ENCODE measurements at places on chromosomes 7 and 10.

DNA sequence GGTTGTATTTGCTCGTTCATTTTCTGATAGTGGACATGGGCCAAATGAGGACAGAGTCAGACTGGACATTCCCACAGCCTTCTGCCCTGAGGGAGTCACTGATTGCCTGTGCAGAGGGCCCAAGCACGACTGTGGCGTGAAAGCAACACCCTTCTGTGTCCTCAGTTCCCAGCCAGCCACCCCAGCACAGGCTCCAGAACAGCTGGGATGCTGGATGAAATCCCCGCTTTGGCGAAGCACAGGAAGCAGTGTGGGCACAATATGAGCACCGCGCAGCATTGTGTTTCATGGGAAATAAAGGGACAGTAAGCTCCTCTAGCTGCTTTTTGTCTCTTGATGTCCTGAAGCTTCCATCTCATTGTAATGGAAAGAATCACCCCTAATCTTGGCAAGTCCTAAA lies 20.5 kb downstream of the TRIL start:
- DNase-seq: no peak

GRCh38 chr10:83253011-83253671 lies 886.2 kb upstream of the GHITM start:
- no peak for DNase-seq

DNA sequence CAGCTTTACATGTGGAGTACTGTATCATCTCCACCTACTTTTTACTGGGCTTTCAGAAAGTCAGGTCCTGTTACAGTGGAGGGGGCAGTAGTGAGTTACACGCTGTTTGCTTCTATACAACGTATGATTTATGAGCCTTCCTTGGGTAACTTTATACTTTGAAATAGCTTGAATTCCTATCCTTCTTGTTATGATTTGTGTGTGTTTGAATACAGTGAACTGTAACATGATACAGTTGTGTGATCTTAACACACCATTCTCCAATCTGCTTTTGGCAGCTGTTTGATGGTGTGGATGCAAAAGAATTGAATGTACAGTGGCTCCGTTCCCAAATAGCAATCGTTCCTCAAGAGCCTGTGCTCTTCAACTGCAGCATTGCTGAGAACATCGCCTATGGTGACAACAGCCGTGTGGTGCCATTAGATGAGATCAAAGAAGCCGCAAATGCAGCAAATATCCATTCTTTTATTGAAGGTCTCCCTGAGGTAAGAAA lies 41.7 kb downstream of the SP8 start:
- no peak for DNase-seq

GRCh38 chr7:26180792-26181198 lies 19.8 kb downstream of the HNRNPA2B1 start:
- DNase-seq: no peak

DNA sequence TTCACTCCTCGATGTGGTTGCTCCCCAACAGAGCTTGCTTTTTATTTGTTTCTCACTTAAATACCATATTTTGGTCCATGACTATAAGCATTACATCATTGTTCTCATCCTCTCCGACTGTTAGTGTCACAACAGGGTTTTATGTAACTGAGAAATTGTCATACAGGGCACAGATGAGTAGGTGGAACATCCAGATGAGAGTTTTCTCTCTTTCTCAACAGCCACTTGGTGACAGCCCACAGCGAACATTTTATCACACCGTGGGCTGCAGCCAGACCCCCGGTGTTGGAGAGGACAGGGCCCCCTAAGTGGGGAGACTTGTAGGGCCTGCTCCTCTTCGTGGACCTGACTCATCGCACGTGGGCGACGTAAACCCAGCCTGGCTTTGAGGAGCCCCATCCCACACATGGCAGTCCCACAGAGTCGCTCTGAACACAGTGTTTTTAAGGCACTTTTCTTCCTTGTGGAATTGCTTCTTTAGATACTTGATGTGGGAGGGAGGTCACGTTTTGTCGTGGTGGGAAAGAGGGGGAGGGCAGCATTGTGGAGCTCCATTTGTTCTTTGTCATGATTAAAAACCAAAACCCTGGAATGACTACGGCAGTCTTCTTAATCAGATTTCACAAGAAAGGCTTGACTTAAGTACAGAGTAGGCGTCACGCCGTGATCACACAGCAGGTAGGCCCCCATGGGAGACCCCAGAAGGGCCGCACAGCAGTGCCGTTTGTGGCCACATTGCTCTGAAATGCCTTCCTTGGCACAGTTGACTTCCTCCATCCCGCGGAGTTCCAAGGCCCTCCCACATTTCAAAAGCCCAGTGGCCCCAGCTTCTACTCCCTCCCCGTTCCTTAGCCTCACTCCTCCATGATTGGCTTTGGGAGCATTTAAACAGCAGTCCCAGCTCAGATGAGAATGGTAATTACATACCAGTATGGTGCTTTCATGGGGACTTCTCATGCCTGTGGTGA lies 220.6 kb downstream of the CCDC3 start:
- DNase-seq: no peak

DNA sequence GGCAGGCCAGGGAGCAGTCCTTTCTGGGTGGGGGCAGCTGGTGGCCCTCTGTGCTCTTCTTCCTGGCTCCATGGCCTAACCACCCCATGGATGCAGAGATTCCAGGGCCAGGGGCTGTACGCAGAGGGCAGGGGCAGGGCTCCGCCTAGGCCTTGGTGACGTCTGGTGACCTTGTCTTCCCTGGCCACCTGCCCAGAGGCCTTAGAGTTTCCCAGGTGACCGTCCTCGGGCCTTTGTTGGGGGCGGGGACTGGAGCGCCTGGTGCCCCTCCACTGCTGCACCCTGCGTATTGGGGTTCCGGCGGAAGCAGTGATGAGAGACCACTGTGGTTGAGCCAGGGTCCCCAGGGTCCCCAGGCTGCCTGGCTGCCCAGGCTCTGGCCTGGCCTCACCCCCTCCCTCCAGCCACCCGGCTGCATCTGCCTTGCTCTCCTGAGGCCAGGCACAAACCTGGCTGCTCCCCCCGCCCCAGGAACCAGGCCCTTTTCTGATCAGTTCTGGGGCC lies 10.3 kb downstream of the PWWP2B start:
- no peak for DNase-seq

- DNase-seq: no peak
These were observed 26.3 kb downstream of the SAMD8 start for GRCh38 chr10:75137533-75138438.

- DNase-seq: no peak
These were observed 50.3 kb upstream of the CHST15 start for GRCh38 chr10:124143721-124144120.

DNA sequence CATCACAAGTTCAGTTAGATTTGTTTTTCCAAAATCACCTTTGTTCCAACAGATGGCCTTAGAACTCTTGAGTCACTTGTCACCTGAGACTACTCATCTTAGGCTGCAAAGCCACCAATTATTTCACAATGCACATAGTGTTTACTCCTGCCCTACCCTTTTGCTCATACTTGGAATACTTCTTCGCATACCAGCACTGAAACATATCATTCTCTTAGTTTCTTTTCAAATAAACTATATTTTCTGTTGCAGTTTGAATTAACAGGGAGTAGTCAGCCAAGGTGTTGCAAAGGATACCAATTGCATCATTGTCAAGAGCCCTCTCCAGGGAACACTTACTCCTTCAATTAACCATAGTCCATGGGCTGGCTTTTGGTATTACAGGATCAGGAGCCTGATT lies 71.0 kb downstream of the CASD1 start:
- no peak for DNase-seq

DNA sequence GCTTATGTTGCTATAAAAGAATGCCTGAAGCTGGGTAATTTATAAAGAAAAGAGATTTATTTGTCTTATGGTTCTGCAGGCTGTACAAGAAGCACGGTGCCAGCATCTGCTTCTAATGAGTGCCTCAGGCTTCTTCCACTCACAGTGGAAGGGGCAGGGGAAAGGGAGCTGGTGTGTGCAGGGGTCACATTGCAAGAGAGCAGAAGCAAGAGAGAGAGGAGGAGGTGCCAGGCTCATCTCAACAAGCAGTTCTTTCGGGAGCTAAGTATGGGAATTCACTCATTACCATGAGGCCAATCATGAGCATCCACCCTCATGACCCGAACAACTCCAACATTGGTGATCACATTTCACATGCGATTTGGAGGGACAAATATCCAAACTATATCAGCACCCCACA lies 17.2 kb upstream of the SLK start:
- no peak for DNase-seq

DNA sequence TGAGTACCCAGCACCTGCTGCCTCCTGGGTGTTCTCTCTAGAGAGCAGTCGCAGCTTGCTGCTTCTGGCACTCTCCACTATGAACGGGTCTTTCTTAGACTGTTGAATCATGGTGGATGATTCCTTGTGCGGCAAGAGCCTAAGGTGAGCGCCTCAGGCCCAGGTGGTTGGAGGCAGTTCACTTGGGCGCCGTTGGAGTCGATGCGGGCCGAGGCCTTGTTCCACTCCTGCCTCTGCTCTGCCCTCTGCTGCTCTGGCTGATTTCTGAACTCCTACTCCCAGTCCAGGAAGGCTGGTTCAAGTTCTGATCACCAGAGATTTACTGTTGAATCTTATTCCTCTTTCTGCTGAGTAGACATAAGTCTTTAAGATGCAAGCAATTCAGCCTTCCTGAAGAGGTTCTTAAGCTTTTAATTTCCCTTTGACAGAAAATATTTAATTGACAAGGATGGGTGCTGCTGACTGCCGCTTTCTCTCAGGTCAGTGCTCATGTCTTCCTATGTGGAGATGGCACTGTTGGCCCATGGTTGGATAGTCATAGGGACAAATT lies 10.4 kb downstream of the YKT6 start:
- no peak for DNase-seq

GRCh38 chr7:2071133-2071832 lies 161.5 kb downstream of the MAD1L1 start:
- DNase-seq: no peak

- DNase-seq: no peak
These were observed 55.2 kb upstream of the RPA3 start for GRCh38 chr7:7773334-7774309.

DNA sequence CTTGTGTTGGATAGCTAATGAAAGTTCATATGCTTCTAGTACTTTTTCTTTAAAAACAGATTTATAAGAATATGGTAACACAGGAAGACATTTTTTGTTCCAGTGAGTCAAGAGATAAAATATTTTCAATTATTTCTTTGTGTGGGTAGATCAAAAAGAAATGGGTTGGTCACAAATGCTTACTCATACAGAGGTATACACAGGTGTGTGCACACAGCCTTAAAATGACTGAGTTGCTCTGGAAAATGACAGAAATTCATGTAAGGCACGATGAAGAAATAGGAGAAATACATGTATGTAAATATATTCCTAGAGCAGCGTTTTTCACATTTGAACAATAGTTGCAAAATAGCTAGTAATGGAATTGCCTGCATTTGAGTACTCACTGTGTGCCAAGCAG lies 66.0 kb downstream of the ST7 start:
- no peak for DNase-seq

- DNase-seq: no peak
These were observed 10.9 kb upstream of the SP8 start for GRCh38 chr7:20797462-20798080.

DNA sequence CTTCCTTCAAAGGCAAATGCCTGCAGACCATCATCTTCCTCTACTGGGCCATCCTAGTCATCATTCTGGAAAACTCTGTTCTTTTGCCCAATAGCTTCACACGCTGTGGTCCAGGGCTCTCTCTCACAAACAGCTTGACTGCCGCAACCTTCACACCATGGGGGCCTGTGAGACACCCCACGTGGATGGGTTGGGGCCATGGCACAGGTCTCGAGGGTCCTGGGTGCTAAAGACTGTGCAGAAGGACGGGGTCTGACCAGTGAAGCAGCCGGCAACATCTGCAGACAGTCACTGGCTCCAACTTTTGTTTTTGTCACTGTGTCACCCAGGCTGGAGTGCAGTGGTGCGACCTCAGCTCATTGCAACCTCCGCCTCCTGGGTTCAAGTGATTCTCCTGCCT lies 28.1 kb downstream of the BRI3 start:
- DNase-seq: no peak

DNA sequence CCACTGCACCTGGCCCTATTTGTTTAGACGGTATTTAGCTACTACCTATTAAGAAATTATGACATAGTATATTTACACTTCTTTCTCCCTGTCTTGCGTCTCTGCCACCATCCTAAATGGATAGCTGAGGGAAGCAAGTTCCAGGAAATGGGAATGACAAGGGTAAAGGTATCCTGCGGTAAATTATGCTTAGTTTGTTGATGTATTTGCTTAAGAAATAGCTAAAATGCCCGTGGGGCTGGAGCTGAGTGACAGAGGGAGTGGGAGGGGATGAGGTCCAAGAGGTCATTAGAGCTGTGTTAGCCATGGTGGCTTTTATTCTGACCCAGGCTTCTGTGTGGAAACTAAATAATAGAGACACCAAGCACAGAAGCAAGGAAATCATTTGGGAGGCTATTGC lies 29.0 kb upstream of the UBE2D1 start:
- no peak for DNase-seq

DNA sequence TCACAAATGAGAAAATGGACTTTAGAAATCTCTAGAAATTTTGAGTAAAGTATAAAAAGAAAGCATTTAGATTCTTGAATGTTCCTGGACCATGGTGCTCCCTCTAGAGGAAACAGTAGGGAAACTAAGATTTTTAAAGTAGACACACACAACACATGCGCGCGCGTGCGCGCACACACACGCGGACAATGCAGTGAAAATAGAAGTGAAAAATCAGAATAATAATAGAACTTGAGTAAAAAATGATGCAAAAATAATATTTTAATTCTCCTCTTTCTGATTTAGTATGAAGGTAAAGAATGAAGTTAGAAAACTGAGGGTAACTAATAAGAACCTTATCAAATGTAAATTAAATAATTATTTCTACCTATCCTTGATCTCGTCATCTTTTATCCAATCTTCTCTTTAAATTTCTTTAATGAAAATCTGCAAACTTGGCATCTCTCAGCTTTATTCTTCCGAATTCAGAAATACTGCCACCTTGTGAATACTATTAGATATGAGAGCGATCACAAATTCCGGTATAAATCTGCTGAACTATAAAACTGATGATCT lies 117.0 kb upstream of the AMPH start:
- no peak for DNase-seq

- DNase-seq: no peak
These were observed 32.5 kb downstream of the ZNF277 start for GRCh38 chr7:112238852-112239610.

DNA sequence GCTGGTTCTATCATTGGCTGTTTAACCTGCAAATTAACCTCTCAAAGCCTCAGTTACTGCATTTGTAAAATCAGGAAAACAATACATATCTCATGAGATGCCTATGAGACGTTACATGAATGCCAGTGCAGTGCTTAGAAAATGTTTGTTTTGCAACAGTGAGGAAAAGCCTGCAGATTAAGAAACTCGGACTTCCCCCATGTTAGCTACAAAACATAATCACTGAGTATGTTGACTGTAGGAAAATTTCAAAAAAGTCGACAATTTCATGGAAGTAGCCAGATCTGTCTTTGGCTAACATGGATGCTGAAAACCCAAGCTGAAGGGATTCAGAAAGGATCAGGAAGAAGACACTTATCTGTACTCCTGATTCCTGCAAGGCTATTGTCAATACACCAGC lies 121.4 kb downstream of the TRIL start:
- DNase-seq: no peak

DNA sequence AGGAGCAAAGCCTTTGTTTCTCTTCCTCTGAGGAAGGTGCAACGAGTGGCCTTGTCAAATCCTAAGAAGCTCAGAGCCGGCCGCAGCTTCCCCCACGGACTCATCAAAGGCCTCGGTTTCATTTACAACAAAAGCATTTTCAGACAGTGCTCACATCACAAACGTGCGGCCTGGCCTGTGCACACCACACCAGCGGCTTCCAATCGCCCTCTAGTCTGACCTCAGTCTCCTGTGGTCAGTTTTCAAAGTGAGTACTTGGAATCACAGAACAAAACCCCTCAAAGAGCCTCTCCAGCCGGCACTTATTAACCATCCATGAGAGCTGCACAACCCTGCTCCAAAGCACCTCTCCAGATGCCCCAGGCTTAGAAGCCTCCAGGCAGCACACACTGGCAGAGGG lies 3.3 kb downstream of the RADIL start:
- no peak for DNase-seq
